Suppressor macrophage (primary cell): ENCODE measurements at places on chromosomes 5 and 9.

- DNase-seq = no peak
Measured at GRCh38 chr5:177430140-177430951, 3.9 kb downstream of the GRK6 start.

DNA sequence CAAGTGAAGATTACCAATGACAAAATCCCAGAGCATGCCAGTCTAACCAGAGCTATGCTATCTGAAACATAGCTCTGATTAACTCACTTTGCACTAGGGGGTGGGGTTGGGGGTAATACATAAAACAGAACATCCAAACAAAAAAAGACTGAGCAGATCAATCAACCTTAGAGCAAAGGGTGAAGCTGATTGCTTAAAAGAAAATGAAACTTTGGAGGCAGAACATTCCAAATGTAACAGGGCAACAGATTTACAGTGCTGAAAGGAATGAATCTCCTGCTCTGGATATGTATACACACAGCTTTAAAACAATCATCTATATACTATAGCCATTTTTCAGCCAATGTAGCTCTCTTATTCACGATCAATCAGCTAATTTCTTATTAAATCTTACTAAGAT is 4.9 kb downstream of the IL6ST start:
- no peak for DNase-seq

DNA sequence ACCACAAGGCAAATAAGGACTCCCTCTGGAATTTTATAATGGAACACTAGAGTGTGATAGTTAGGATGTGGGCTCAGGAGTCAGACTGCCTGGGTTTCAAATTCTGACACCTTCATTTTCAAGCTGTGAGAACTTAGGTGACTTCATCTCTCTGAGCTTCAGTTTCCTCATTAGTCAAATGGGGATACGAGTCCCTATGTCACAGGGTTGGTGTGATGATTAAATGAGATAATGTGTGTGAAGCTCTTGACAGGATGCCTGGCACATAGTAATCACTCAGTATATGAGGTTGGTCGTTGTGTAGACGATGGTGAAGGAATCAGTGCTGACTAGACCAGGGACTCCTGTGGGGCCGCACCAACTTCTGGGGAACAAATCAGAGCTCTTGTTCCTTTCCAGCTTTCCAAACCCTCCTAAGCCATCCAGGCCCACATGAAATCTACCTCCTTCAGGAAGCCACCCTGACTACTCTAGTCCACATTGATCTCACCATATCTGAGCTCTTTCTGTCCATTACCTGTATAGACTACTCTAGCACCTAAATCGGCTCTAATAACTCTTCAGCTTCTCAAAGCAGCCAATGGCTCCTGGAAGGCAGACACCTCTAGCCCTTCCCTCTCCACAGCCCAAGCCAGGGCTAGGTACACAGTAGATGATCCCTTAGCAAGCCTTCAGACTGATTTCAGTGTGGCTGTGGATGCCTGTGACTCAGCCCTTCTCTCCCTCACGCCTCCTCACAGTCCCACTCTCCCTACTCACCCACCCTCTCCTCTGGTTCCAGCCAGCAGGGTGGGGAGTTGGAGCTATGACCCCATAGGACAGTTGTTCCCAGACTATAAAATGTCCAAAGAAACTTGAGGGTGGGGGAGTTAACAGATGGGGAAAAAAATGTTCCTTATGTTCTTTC is 2.5 kb upstream of the TCF7 start:
- no peak for DNase-seq

DNA sequence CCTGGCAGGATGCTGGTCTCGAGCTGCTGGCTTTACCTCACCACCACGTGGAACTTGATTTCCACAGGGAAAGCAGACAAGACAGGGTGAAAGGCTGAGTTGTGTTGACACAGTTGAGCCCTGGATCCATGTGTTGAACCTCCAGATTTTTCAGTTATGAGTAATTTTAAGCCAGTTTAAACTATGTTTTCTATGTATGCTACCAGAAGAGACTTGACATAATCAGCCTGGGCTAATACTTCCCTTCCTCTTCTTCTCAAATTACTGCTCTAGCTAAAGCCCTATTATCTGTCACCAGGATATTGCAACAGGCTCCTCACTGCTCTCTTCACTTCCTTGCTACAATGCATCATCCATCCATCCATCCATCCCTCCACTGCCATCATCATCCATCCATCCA is 12.0 kb upstream of the PHYKPL start:
- no peak for DNase-seq

DNA sequence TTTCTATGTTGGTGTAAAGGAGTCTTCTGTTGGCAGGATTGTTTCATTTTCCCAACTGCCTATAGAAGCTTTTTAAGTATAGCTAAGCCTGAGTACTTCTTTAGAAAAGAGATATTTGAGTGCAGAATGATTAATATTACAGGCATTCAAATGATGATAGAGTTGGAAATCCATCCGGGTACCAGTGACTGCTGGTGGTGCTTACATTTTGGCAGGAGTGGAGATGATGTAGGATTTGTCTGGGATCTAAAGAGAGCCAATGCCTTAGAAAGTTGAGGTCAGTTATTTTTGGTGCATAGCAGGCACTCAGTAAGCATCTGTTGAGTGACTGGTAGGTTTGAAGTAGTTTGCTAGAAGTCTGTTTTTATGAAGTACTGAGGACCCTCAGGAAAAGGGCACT is 433.5 kb downstream of the DMAC1 start:
- DNase-seq = no peak

DNA sequence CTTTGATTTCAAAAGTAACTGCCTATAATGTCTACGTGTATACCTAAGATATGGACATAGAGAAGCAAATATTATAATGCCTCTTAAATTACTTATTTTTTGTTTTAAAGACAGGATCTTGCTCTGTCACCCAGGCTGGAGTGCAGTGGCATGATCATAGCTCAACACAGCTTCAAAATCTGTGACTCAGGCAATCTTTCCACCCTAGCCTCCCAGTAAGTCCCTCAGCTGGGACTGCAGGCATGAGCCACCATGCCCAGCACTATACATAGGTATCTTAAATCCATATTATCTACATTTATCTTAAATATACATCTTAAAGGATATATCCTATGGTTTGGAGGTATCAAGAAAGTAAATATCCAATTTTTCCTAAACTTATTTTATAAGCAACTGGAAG is 261.2 kb downstream of the ARL15 start:
- no peak for DNase-seq

DNA sequence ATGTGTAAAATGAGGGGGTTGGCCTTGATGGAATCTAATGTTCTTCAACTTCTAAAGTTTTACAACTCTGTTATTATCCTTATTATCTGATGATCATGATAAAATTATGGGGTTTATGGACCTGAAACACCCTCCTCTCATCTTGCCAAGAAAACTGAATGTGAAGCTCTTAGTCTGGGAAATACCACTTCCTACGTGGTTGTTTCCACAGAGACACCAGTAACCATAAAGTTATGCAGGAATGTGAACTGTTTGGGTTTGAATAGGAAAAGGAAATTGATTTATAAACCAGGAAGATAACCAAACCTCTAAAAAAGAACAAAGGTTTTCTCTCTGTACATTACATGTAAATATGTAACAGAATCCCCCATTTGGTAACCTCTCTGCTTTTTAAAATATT is 28.3 kb upstream of the RAI14 start:
- no peak for DNase-seq

- no peak for DNase-seq
Measured at GRCh38 chr5:76175821-76176403, 92.7 kb downstream of the SV2C start.

GRCh38 chr9:132163876-132164603 is 2.2 kb downstream of the NTNG2 start:
- no peak for DNase-seq

DNA sequence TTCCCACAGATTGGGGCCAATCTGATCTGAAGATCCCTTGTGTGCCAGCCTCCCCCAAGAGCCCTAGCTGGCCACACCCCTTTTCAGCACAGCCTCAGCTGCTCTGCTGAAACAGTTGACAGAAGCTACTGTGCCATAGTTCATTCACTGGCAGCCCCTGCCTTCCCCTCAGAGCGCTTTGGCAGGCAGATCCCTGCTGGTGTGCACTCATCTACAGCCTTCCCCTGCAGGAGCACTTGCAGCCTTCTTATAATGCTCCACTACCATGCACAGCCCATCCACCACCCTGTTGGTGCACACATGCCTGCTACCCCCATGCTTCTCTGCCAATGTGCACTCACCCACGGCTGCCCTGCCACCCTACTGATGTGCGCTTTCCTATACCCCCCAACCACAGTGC is 471.3 kb downstream of the MTRR start:
- DNase-seq = no peak

DNA sequence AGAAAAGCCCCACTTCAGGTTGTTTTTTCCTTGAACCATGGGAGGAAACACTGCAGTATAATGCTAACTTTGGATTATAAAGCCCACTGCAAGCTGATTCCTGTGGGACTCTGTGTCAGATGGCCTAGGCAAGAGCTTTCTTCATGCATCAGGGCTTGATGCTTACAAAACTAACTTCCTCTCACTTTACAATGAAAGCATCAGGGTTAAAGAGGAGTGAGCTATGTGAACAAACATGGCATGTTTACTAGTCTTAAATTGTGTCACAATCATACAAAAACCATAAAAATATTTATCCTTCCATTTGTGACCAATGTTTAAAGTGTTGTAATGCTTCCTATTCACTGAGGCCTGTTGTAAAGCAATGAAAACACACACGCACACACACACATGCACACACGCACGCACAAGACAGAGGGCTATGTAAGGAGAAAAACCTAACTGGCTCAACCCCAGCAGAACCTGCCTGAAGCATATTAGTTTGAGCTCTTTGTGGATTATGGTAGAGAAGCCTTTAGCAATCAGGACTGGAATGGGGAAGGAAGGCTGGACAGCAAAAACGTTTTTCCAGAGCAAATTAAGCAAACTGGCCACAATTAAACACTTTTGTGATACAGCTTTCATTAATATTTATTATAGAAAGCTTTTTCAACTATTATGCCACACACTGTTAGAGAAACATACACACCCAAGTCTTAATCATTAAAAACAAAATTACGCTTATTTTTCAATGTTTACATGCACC is 122.2 kb downstream of the AUH start:
- peak; percentile 14 for DNase-seq

DNA sequence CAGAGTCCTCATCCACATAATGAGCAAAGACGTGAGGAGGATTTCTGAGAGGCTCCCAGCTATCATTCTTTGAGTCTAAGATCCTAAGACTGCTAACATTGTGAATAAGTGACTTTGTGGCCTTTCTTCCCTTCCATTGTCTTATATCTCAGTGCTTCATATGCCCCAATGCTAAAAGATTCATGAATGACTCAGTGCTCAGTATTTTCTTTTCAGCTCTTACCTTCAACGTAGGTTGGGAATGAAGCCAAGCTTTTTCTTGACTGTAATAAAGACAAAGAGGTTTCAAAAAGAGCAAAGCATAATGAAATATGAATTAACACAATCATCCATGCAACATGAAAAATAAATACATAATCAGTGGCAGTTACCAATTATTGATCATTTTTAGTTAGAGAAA is 146.4 kb downstream of the ENTREP1 start:
- DNase-seq = no peak
